NCI-H1930 (cell line): ENCODE measurements at places on chromosomes 16 and 17.

GRCh38 chr16:9419161-9419560, 327.7 kb downstream of the HAPSTR1 start:
- no peak for DNase-seq

DNA sequence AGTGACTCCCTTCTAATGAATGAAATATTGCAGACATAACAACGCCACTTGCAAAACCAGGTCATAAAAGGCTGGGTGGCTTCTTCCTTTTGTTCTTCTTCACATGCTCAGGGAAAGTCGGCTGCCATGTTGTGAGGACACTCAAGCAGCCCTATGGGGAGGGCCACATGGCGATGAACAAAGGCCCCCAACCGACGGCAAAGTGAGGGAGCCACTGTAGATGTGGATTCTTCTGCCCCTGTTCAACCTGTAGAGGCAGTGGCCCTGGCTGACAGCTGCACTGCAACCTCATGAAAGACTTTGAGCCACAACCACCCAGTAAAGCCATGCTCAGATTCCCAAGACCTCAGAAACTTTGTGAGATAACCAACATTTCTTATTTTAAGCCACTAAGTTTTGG, 203.5 kb upstream of the TNRC6C start:
- DNase-seq = no peak

- DNase-seq = no peak
These were observed 8.0 kb upstream of the KRTAP2-4 start for GRCh38 chr17:41073676-41074075.

- no peak for DNase-seq
These were observed 13.0 kb downstream of the VEZF1 start for GRCh38 chr17:57975044-57975443.
